ENCODE measurements at places on chromosomes 2 and 18.
A peak's percentile ranks its signal among the peaks of the same experiment; 100 is the strongest.

- no peak for DNase-seq
Measured at GRCh38 chr2:108244667-108245414, 5.1 kb downstream of the SULT1C3 start.

DNA sequence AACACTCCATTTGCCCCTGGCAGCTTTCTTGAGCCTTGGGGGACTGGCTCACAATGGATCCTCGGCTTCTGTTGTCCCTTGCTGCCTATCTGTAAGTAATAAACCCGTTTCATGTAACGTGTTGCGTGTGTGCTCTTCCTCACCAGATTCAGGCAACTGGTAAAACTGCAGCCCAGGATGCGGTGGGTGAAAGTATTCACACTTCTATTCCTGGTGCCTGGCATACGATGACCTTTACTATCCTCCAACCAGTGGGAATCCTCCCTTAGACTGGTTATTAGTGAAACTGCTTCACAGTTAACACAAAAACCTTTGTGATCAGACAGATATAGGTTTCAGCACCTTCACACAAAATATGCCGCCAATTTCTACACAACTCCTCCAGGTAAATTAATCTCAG is 13.6 kb upstream of the ICA1L start:
- DNase-seq, result no peak

DNA sequence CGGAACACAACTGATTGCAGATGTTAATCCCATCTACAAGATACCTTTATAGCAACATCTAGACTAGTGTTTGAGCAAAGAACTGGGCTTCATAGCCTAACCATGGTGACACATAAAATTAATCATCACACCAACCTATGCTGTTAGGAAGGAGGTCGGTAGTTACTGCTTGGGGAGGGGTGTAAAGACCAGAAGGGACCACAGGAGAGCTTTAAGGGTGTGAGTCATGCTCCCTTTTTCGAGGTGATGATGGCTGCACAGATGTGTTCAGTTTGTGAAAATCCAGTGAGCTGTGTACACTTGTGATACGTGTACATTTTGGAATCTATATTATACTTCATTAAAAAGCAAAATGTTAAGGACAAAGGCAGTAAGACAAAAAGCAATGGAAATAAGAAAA is 4.6 kb upstream of the SEH1L start:
- DNase-seq, result no peak

GRCh38 chr18:24228667-24229041 is 89.8 kb downstream of the CABYR start:
- DNase-seq, result peak; percentile 70

- DNase-seq, result no peak
Measured at GRCh38 chr2:208265371-208265800, 669 bp upstream of the PIKFYVE start.

GRCh38 chr2:121199281-121200010 is 85.6 kb downstream of the TFCP2L1 start:
- DNase-seq, result no peak

DNA sequence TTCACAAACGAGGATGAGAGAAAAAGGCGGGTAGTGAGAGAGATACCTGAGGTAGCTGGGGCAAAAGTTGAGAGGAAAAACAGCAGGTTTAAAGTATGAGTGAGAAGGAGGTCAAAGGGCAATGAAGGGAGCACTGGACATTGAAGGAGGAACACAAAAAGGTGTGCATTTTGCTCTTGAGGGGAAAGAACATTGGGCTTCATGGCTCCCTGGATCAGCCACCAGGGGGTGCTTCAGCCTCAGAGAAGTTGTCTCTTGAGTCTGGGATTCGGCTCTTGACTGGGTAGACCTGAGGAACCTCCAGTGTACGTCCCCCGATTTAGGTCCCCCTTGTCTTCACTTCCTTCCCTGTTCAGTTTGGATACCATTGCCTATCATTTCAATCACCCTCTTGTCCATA is 128.5 kb downstream of the RAPGEF4 start:
- peak; percentile 72 for DNase-seq

GRCh38 chr18:79418236-79418635 is 22.5 kb downstream of the NFATC1 start:
- no peak for DNase-seq

- no peak for DNase-seq
Measured at GRCh38 chr18:47979611-47980200, 49.2 kb upstream of the SMAD2 start.

GRCh38 chr2:204947405-204947804 is 402.1 kb downstream of the PARD3B start:
- peak; percentile 46 for DNase-seq

GRCh38 chr2:162113088-162113775 is 38.8 kb downstream of the GCG start:
- no peak for DNase-seq

- DNase-seq, result no peak
Measured at GRCh38 chr2:195473862-195474261, 183.2 kb upstream of the SLC39A10 start.

All from PC-3 (cell line).